ENCODE measurements at places on chromosomes 5 and 9. TPM values are rescaled to one million over a fixed set of nuclear protein-coding genes. Genes with fewer than 3 reads are reported as not detected.

Gene SHISAL2B
- not detected for total RNA-seq

GRCh38 chr9:92293075-92293354 lies 482 bp downstream of the IARS1 start:
- peak overlapping the region; percentile 61 for H3K27ac ChIP-seq
- H3K36me3 ChIP-seq: peaks cover 15% of the 10 kb centered on the region
- DNase-seq: no peak
- H3K4me1 ChIP-seq: peaks cover 22% of the 10 kb centered on the region

DNA sequence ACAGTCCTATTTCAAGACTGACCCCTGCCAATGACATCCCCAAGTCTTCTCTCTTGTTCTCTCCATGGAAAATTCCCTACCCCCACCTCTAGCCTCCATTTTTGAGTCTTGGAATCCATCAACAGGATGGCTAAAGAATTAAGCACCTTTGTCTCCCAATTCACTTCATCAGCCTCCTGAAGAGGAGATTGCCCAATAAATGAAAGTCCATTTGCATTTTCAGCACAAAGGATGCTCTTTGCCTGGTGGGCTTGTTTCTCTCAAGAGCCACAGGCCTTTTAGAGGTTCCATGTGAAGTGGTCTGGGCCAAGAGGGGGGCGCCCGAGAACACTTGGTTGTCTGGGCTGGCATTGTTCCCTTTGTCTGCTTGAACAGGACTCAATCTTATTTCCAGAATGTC lies 12.6 kb downstream of the HSD17B3 start:
- no peaks in the 10 kb centered on the region for H3K27me3 ChIP-seq
- no peaks in the 10 kb centered on the region for H3K36me3 ChIP-seq
- no peak overlapping the region for H3K4me3 ChIP-seq

DNA sequence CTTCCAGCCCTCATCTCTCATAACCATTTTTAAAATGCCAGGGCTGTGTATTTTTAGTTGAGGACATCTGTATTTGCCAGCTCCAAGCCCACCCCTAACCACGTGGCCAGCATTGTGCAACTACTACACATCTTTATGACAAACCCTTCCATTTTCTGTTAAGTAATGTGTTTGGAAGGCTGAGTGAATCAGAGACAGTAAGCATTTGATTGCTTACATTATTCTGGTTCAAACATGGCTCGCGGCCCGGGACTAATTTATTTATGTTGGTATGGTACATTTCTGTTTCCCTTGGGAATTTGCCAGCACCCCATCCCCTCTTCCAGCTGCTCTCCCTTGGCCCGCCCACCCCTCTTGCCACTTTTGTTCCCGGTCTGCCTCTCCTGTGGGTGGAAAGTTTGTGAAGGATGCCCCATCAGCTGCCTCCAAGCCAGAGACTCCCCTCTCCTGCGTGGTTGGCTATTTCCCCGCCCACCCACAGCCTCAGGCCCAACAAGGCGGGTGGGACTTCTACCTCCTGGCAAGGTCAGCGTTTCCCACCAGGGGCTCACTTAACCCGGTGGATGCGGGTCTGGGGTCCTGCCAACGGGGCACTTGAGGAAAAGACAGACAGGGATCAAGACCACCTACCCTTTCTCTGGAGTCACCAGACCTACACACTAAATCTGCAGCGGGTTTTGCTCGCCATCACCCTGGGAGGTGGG lies 162.2 kb downstream of the HSD17B3 start:
- no peaks in the 10 kb centered on the region for H3K36me3 ChIP-seq
- H3K27me3 ChIP-seq: no peaks in the 10 kb centered on the region
- H3K4me1 ChIP-seq: peaks cover 44% of the 10 kb centered on the region
- DNase-seq: no peak
- H3K27ac ChIP-seq: peak overlapping the region; percentile 78

DNA sequence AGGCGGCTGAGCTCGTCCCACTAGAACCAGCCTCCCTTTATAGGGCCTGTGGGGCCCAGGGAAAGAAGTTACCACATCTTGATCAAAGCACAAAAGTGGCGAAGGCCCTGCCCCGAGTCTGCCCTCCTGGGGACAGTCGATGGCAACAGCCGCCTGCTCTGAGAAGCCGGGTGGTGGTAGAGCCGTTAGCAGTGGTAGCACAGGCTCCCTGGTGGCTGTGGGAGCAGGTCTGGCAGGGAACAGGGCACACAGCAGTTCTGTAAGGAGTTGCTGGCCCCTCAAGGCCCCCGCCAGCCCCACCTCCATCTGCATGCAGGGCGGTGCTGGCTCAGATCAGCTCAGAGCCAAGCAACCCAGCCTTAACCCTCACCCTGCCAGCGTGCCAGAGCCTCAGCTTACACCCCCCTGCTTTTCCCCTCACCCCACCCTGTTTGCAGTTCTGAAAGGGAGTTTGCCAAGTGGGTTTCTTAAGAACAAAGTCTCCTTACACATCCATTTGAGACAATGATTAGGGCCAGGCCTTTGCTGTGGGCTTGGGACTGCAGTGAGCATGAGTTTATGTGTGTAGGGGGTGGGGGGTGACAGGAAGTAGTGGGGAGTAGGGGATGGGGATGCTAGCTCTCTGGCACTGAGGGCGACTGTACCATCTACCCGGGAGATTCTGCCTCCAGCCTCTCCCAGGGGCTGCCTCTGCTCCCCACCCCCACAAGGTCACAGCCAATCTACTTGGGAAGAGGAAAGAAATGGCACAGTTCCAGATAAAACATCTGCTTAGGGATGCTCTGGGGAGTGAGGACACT lies 11.8 kb downstream of the ACSL6 start:
- H3K4me1 ChIP-seq: no peaks in the 10 kb centered on the region
- DNase-seq: no peak
- no peaks in the 10 kb centered on the region for H3K27me3 ChIP-seq
- H3K27ac ChIP-seq: no peak overlapping the region
